OCI-M1 (cell line): ENCODE measurements at places on chromosomes 12 and 14.

DNA sequence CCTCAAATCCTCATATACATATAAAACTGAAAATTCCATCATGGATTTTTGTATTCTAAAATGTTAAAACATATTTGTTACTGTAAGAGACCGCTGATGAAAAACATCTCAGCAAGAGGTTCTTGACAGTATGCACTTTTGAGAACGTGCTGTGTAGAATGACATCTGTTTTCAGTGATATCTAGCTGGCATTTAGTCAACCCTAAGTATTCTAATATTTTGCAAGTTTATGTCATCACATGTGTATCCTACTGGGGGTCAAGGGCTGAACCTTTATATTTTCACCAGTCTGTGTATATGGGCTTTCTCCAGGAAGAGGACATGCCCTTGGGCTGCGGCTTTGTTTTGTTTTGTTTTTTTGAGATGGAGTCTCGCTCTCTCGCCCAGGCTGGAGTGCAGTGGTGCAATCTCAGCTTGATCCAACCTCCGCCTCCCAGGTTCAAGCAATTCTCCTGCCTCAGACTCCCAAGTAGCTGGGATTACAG lies 22.0 kb upstream of the YARS2 start:
- no peak for DNase-seq

- peak; percentile 1 for DNase-seq
These were observed 235.1 kb downstream of the NRXN3 start for GRCh38 chr14:78405079-78405856.

DNA sequence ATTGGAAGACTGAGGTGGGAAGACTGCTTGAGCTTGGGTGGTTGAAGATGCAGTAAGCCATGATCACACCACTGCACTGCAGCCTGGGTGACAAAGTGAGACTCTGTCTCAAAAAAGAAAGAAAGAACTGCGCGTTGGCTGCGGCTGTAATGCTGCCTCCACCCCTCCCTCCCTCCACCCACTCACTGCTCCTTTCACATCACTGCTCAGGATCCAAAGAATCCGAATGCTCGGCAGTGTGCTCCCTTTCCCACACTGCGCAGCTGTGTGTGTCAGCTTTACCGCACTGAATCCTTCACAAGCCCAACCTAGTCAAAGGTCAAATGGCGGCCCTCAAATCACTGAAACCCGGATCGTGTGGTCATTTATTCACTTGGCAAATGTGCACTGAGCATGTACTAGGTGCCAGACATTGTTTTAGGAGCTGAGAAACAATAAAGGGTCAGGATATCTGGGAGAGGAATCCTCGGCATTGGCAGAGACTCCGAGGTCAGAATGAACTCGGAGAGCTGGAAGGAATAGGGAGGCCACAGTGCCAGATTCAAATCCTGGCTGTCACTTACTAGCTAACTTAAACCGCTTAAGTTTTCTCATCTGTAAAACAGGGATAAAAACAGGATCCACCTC lies 11.5 kb upstream of the TDRD9 start:
- no peak for DNase-seq

DNA sequence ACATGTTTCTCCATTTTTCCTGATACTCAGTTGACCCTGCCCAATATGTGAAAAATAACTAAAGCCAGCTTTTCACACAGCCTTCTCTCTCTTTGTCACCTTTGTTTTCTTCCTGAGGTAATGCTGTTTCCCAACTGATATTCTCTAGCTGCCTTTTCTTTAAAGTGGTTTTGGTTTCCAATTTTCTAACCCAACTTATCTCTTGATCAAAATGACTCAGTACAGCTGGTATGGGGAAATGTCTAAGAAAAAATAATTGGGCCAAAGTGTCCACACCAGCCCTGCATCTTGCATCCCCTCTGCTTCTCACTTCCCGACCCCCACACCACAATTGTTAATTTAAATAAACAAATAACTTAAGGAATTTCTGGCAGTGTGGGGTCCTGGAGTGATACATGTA lies 193.8 kb downstream of the SYT1 start:
- DNase-seq = peak; percentile 77
